ENCODE measurements at places on chromosomes 3 and 15. TPM values are rescaled to one million over a fixed set of nuclear protein-coding genes. Genes with fewer than 3 reads are reported as not detected.

- no peak overlapping the region for H3K4me3 ChIP-seq
- H3K4me1 ChIP-seq: peaks cover 4% of the 10 kb centered on the region
- H3K27me3 ChIP-seq: no peaks in the 10 kb centered on the region
- no peak overlapping the region for H3K27ac ChIP-seq
- H3K36me3 ChIP-seq: peaks cover 92% of the 10 kb centered on the region
- DNase-seq: no peak
Observed at GRCh38 chr3:9669720-9670432, 20.6 kb downstream of the MTMR14 start.

DNA sequence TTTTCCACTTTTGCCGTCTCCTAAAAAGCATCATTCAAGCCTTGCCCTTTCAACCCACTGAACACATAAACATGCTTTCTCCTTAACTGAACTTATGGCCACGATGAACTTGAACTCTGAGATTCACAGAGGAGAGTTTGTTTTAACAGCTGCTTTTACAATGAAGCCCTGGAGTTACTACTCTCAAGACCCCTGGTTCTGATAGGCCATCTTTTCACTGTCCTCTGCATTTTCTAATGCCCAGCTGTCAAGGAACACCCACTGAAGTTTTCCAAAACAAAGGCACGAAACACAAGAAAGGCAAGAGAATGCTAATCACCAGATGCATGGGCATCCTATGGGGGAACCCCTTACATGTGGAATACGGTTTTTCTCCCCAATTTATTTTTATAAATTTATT lies 100.8 kb downstream of the ADAMTS9 start:
- DNase-seq: no peak
- no peaks in the 10 kb centered on the region for H3K27me3 ChIP-seq
- no peak overlapping the region for H3K27ac ChIP-seq
- no peaks in the 10 kb centered on the region for H3K36me3 ChIP-seq
- H3K4me3 ChIP-seq: no peak overlapping the region

Gene OR5H1
- total RNA-seq: not detected

DNA sequence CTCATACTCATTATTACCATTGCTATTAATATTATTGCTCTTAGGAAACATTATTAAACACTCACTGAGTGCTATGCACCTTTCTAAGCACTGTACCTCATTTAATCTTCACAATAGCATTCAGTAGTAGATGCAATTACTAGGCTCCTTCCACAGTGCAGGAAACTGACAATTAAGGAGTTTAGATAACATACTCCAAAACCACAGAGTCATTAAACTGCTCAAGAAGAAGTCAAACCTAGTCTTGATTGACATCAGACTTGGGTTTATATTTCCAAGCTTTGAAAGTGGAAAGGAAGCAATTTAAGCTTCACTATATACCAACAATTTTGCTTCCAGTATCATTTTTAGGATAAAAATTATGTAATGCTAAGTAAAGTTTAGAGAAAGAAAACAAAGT lies 490.1 kb upstream of the ARRDC4 start:
- no peaks in the 10 kb centered on the region for H3K27me3 ChIP-seq
- H3K36me3 ChIP-seq: no peaks in the 10 kb centered on the region
- no peak overlapping the region for H3K4me3 ChIP-seq

Gene CCDC9B
- 36.0 TPM for total RNA-seq

DNA sequence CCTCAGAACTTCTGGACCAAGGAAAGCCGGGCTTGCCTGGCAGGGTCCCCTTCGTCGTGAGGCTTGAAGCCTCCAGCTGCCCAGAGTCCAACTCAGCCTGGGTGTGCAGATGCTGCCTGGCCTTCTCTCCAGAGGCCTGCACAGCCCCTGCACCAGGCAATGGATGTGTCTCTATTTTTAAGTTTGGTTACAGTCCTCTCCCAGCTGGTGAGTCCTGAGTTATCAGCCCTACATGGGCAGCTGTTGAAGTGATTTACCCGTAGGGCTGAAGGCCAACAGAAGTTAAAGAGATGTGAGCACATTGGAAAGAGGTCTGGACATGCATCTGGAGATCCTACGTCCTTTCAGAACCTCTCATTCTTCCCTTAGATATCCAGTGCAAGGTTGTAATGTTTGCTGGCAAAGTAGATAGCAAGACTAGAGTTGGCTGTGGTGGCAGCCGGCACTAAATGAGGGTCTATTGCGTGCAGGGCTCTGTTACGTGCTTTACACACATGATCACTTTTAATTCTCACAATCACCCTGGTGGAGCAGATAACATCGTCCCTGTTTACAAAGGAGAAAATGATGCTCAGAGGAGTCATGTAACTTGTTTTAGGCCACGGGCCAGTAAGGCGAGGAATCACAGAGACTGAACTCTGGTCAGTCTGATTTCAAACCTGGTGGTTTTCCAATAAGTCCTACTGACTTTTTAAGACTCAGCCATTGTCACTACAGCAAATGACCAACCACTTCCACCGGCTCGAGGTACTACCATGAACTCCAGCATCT lies 9.9 kb downstream of the FYCO1 start:
- peak overlapping the region; percentile 26 for H3K27ac ChIP-seq
- peaks cover 30% of the 10 kb centered on the region for H3K36me3 ChIP-seq
- H3K4me1 ChIP-seq: peaks cover 35% of the 10 kb centered on the region
- DNase-seq: no peak

Gene CISH
- 0.59 TPM for total RNA-seq

DNA sequence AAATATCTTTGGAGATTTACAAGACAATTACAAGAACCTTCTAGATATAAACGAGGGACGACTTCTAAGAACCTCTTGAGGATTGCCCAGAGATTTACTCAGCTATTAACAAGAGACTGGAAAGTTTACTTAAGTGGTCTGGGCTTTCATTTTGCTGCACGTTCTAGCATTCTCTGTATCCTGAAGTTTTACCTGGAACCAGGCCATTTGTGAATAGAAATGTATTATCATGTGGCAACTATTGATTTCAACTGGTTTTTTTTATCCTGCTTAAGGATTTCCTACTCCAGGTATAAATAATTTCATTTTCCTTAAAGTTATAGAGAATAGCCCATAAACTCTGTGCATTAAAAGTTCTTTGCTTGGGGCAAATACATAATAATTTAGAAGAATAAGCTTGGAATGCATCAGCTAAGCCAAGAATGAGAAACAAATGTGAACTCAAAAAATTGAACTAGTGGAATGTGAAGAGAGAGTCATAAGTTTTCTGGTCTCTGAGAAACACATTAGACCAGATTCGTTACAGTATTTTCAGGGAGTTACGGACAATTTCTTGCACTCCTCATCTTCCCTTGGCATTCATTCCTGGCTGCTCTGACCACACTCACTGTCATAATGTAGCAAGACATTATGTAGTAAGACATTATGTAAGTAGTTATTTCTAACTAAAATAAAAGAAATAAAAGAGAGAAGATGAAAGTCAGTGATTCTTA lies 1.3 kb downstream of the AQP9 start:
- H3K27ac ChIP-seq: no peak overlapping the region
- no peaks in the 10 kb centered on the region for H3K27me3 ChIP-seq
- H3K36me3 ChIP-seq: no peaks in the 10 kb centered on the region
- peak; percentile 31 for DNase-seq

- H3K36me3 ChIP-seq: no peaks in the 10 kb centered on the region
- no peaks in the 10 kb centered on the region for H3K27me3 ChIP-seq
- H3K4me3 ChIP-seq: no peak overlapping the region
- H3K4me1 ChIP-seq: no peaks in the 10 kb centered on the region
- no peak overlapping the region for H3K27ac ChIP-seq
Observed at GRCh38 chr15:69056365-69056764, 41.9 kb downstream of the NOX5 start.

GRCh38 chr3:158169091-158169491 lies 59.2 kb downstream of the RSRC1 start:
- no peak overlapping the region for H3K4me3 ChIP-seq
- no peaks in the 10 kb centered on the region for H3K36me3 ChIP-seq
- peak overlapping the region; percentile 61 for H3K27ac ChIP-seq
- no peaks in the 10 kb centered on the region for H3K27me3 ChIP-seq
- no peak for DNase-seq

- DNase-seq: no peak
- no peaks in the 10 kb centered on the region for H3K27me3 ChIP-seq
- no peak overlapping the region for H3K27ac ChIP-seq
- H3K36me3 ChIP-seq: no peaks in the 10 kb centered on the region
Observed at GRCh38 chr3:87969620-87970019, 89.2 kb downstream of the CGGBP1 start.

GRCh38 chr3:150511122-150511821 lies 35.0 kb downstream of the SERP1 start:
- no peak overlapping the region for H3K4me3 ChIP-seq
- H3K27ac ChIP-seq: no peak overlapping the region
- no peak for DNase-seq
- H3K36me3 ChIP-seq: no peaks in the 10 kb centered on the region

GRCh38 chr3:23735535-23736326 lies 70.0 kb upstream of the UBE2E1 start:
- no peak overlapping the region for H3K27ac ChIP-seq
- peaks cover 20% of the 10 kb centered on the region for H3K4me1 ChIP-seq
- H3K36me3 ChIP-seq: no peaks in the 10 kb centered on the region
- no peak overlapping the region for H3K4me3 ChIP-seq
- H3K27me3 ChIP-seq: no peaks in the 10 kb centered on the region
- no peak for DNase-seq

Gene CYP19A1
- not detected for total RNA-seq

DNA sequence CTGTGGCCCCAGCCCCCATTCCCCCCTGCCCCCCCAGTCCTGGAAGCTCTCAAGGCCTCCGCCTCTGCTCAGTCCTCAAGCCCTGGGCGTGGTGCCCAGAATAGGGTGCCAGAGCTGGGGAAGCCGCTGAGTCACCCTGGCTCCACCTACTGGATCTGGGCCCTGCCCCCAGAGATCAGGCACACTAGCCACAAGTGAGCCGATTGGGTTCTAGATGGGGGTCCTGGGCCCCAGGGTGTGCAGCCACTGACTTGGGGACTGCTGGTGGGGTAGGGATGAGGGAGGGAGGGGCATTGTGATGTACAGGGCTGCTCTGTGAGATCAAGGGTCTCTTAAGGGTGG lies 5.7 kb downstream of the EIF4G1 start:
- peak; percentile 99 for DNase-seq
- peak overlapping the region; percentile 66 for H3K4me3 ChIP-seq
- peak overlapping the region; percentile 62 for H3K27ac ChIP-seq
- H3K36me3 ChIP-seq: peaks cover 89% of the 10 kb centered on the region
- peaks cover 39% of the 10 kb centered on the region for H3K4me1 ChIP-seq
- H3K27me3 ChIP-seq: no peaks in the 10 kb centered on the region

DNA sequence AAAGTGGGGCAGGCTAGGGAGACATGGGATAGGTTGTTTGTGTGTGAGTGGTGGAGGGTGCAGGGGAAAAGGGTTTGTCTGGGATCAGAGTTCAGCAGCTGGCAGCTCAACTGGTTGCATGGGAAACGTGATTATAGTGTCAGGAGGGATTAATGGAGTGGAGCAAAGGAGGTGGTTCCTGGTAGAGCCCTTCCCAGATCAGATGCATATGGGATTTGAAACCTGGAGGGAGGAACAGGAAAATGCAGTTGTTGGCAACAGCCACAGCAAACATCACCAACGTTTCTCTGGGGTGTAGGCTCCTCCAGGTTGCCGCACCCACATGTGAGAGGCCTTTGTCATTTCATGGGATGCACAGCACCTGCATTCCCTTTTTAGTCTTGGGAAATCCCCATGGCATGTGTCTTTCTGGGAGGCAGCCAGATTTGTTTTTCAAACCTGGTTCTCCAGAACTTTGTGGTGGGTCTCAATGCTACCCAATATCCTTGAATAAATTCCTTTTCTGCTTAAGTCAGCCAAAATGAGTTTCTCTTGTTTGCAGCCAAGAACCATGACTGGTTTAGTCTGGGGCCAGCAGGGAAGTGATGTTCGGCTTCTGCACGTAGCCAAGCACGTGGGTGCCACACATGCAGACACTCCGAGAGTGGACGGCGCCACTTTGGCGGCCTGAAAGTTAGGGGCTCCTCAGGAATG lies 61.3 kb downstream of the BDH1 start:
- no peaks in the 10 kb centered on the region for H3K36me3 ChIP-seq
- no peak overlapping the region for H3K4me3 ChIP-seq
- H3K27ac ChIP-seq: peak overlapping the region; percentile 93
- no peaks in the 10 kb centered on the region for H3K27me3 ChIP-seq
- peaks cover 30% of the 10 kb centered on the region for H3K4me1 ChIP-seq

- DNase-seq: no peak
- H3K4me1 ChIP-seq: no peaks in the 10 kb centered on the region
- no peaks in the 10 kb centered on the region for H3K36me3 ChIP-seq
- no peaks in the 10 kb centered on the region for H3K27me3 ChIP-seq
Observed at GRCh38 chr15:33262306-33262705, 48.5 kb upstream of the RYR3 start.

DNA sequence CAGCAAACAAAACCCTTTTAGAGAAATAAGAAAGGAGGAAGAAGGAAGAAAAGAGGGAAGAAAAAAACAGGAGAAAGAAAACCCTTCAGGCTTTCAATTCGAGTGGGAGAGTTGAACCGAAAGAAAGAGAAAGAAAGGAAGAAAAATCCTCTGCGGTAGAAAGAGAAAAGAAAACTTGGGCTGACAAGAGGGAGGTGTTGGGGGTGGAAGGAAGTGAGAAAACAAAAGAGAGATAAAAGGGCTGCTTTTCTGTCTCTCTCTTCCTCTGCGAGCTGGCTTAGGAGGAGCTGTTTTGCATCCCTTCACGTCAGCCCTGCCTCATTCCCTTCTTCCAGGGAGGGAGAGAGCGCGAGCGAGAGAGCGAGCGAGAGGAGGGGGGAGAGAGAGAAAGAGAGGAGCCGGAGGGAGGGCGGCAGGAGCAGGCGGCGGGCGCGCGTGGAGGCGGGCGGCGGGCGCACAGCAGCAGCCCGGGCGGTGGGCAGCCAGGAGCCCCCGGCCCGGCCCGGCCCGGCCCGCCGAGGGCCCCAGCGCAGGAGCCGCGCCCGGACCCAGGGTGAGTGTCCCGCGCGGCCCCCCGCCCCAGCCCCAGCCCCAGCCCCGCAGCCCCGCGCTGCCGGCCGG lies at the start of gene ZNF710:
Gene ZNF710, plus strand, starts transcription at position 263 of the 621 bp plus-strand sequence. CDS start 65,814 bp downstream, outside the sequence.
- peaks cover 48% of the 10 kb centered on the region for H3K4me1 ChIP-seq
- H3K27ac ChIP-seq: peak within 1 kb of the TSS; percentile 93
- no peaks in the 10 kb centered on the region for H3K27me3 ChIP-seq
- DNase-seq: peak; percentile 56

Gene CTXND1
- not detected for total RNA-seq

DNA sequence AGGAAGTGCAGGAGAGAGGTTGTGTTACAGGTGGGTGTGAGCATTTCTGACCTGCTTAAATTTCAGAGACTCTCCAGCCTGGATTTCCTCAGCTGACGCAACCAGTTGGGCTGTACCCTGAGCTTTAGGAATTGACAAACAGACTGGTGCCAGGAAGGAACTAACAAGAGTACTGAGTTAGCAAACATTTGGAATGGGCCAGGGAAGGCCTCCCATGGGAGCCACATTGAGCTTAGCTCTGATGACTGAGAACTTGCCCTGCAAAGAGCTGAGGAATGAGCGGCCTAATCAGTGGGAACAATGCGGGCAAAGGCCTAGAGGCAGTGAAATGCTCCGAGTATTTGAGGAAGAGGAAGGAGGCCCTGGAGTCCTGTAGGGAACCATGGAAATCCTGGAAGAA lies 254.2 kb downstream of the FEZF2 start:
- H3K4me3 ChIP-seq: no peak overlapping the region
- H3K36me3 ChIP-seq: peaks cover 6% of the 10 kb centered on the region
- no peak overlapping the region for H3K27ac ChIP-seq
- no peak for DNase-seq
- no peaks in the 10 kb centered on the region for H3K27me3 ChIP-seq
